MG63 (cell line): ENCODE measurements at places on chromosomes 2 and 18.

- peak; percentile 85 for DNase-seq
These were observed 1.1 kb downstream of the CYBRD1 start for GRCh38 chr2:171523088-171524017.

GRCh38 chr2:64748561-64748960, 94.8 kb upstream of the SERTAD2 start:
- no peak for DNase-seq

GRCh38 chr2:219172231-219173154, 2.7 kb upstream of the SLC23A3 start:
- no peak for DNase-seq

- no peak for DNase-seq
These were observed 46.8 kb upstream of the CTDP1 start for GRCh38 chr18:79632765-79633164.

- no peak for DNase-seq
These were observed 181.4 kb downstream of the MYO5B start for GRCh38 chr18:50013363-50014138.

DNA sequence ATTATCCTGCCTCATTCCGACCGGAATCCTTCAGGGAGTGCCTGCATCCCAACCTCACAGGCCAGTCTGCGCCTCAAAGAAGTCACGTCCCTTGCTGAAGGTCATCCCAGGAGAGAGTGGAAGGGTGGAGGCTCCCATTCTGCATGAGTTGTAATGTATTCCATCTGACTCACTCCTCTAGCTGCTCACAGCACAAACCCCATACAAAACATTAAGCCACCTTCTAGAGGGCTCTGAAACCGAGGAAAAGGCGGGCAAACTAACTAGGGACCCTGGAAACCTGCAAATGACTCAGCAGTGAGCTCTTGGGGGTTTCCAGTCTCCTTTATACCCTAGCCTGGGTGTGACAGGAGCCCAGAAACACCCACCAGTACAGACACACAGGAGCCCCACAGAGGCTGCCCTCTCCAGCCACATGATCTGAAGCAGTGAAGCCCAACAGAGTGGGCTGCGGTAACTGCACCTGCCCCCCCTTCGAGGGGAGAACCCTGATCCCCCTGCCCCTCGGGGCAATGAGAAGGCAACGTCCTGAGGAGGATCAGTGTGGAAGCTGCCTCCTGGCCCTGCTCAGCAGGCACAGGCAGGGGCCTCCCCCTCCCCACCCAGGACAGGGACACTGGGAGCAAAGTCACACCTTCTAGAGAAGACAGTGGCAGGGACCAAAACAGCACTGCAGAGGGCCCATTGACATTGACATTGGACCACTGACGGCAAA, 69.3 kb upstream of the SNTG2 start:
- no peak for DNase-seq

GRCh38 chr2:65746931-65747675, 314.7 kb upstream of the SPRED2 start:
- peak; percentile 79 for DNase-seq

GRCh38 chr2:121132054-121132761, 152.8 kb downstream of the TFCP2L1 start:
- DNase-seq = no peak

GRCh38 chr2:136301006-136301405, 183.1 kb upstream of the CXCR4 start:
- no peak for DNase-seq

DNA sequence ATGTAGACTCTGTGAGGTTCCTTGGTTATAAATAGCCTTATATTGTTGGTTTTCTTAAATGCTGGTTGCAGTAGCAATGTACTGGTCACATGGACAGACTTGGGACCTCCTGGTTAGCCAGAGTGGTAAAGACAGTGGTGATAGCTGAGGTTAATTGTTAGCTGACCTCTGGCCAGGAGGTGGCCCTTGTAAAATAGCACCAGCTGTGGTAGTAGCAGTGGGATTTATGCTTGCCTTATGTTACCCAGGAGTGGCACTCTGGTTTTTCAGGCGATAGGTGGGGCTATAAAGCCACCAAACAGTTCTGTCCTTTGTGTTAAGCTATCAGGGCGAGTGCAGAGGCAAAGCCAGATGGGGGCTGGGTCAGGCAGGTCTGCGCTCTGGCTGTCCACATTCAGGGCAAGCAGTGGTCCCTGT, 94.8 kb upstream of the SRD5A2 start:
- no peak for DNase-seq

GRCh38 chr2:119520696-119521432, 3.4 kb downstream of the SCTR start:
- no peak for DNase-seq

DNA sequence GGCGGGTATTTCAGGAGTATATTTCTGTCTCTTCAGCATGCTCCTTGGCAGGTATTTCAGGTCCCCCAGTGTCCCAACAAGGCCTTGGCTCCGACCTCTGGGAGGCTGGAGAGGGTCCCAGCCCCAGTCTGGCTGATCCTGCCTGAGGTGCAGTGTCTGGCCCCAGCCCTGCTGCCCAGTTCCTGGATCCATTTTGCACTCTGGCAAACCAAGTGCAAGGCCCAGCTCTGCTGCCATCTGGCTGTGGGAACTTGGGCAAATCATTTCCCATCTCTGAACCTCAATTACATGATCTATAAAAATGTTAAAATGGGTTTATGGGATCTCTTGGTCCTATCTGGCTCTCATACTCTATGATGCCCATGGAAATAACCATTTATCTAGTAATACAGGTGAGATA, 63.6 kb downstream of the ZBTB7C start:
- peak; percentile 12 for DNase-seq

DNA sequence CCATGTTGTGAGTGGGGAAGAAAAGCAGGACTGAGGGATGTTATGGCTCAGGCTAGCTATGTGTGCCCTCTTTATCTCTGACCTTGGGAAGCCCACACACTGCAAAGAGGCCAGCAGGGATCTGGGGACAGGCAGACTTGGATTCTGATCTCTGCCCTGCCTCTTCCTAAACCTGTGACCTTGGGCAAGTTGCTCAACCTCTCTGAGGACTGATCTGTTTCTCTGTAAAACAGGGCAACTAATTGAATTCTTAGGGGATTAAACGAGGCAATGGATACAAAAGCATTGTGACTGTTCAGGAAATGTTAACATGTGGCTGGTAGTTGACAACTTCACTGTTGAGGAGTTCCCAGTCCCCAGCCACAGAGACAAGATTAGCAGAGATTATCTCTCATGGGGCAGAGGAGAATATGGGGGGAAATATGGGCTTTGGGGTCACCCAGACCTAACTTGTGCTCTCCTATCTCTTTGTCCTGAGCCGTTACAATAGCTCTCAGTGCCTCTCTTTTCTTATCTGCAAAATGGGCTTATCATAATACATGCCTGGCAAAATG, 184.7 kb upstream of the GLI2 start:
- DNase-seq = no peak

DNA sequence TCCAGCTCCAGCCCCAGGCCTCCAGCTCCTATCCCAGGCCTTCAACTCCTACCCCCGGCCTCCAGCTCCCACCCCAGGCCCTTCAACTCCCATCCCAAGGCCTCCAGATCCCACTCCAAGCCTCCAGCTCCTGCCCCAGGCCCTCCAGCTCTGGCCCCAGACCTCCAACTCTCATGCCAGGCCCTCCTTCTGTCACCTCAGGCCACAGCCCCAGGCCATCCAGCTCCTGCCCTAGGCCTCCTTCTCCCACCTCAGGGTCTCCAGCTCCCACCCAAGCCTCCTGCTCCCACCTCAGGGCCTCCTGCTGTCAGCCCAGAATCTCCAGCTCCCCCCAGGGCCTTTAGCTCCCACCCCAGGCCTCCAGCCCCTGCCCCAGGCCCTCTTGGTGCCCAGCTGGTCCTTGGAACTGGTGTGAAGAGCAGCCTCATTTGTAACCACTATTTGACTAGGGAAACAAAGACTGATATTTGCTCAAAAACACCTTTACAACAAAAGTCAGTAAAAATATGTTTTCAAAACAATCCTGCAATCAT, 67.8 kb upstream of the SALL3 start:
- no peak for DNase-seq

DNA sequence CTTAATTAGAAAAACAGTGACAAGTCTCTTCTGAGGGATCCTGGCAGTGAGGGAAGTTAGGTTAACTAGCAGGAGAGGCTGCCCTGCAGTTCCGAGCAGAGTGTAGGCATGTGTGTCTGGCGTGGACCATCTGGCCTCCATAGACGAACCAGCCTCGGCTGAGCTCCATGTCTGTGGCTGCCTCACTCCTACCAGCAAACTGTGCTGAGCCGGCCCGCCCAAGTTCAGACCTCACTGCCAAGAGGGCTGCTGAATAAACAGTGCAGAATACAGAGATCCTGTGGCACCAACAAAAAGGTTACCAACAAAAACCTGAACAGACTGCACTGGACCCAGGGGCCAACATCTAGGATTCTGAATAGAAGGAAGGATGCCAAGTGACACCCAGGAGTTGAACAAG, 27.3 kb downstream of the INO80C start:
- no peak for DNase-seq

DNA sequence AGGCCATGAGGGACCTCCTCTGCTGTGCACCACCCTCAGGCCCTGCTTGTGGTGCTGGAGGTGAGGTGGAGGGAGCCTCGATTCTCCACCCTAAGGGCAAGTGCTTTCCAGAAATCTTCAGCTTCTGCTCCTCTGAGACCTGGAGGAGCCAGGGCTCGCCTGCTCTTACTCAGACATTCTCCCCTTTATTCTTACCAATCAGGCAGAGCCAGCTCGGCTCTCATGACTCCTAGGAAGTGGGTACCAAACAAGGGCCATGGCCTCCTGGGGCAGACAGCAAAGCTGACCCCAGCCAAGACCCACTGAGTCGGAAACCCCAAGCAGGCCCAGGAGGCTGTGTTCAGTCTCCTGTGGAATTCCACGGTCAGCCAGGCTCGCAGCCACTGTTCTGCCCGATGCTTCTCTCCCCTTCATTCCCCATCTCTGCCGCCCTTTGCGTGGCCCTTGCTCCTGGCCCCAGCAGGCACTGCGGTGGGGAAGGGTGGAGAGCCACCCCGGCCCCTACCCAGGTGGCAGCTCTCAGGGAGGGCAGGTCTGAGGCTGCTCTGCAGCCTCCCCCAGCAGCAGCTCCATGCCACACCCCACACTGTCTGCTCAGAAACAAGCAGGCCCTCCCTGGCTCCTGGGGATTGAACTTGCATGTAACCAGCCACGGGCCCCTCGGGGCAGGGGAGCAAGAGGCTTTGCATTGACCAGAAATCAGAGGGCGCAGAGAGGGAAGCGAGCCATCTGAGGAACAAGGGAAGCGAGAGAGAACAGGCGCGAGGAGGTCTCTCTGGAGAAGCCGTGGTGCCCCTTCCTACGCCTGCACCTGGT, 24.0 kb downstream of the HS1BP3 start:
- DNase-seq = no peak

GRCh38 chr2:119126650-119127049, 31.9 kb downstream of the C1QL2 start:
- DNase-seq = peak; percentile 33

DNA sequence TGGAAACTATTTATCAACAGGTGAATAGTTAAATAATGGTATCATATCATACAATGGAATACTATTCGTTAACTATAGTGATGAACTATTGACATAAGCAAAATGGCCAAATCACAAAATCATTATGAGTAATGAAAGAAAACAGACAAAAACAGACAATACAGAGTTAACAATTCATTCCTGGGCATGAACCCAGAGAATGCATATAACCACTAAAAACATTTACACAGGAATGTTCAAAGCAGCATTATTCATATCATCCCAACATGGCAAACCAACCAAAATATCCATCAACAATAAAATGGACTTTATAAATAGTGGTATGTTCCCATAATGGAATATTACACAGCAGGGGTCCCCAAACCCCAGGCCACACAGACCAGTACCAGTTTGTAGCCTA, 131.2 kb upstream of the CYP1B1 start:
- DNase-seq = no peak

DNA sequence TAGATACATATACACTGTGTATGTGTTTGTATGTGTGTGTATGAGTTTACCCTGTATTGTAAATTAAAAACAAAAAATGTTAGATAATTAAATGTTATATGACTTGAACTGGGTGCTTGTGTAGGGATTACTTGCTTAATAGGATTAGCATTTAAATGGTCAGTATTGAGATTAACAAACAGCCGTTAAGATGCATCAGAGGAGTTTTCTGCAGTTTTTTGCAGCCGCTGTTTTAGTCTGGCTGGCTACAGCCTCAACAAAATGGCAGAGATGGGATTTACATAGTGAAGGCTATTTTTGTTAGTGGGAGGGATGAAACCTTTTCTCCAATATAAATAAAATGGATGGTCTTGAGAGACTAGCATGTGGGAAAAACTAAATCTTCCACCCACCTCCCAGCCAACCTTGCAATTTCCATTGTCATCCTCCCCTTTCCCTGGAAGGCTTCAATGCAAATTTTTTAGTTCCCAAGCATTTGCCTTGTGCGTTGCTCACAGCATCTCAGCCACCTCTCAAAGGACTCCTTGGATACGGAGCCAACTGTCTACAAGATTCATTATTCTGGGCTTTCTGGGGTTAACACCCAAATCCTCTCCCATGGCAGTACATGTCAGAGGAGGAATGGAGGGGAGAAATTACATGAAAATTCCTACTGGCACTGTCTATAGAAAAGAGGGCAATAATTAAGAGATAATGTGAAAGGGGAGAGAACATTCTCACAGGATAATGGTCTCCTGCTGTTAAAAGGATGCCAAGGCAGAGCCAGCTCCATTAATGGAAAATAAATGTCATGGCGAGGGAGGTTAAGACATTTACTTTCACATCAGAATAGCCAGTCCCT, 351.9 kb downstream of the CDH2 start:
- DNase-seq = no peak

DNA sequence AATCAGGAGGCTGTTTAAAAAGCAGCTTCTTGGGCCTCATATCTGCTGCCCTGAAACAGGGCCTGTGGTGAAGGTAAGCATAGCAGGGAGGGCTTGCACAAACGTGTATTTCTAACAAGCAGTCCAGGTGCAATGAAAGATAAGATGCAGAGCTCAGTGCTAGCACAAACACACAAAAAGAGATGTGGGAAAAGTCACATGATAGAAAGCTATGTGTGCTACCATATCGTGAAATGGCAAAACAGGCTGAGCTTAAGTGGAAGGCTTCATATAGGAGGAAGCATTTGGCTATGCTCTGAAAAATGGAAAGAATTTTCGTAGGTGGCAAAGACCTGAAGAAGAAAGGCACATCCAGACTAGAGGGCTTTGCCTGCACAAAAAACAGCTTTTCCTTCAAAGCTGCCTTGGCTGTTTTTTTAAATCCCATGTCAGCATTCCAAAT, 10.2 kb downstream of the RSAD2 start:
- DNase-seq = no peak

DNA sequence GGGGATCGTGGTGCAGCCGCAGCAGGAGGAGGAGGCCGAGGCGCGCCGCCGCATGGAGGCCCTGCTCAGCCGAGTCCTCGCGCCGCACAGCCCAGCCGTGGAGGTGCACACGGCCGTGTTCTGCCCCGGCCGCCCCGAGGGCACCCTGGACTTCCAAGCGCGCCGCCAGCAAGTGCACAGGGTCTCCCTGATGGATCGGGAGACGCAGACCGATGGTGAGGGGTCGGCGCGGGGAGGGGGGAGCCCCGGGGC, 5.1 kb upstream of the SPATA3 start:
- DNase-seq = no peak

DNA sequence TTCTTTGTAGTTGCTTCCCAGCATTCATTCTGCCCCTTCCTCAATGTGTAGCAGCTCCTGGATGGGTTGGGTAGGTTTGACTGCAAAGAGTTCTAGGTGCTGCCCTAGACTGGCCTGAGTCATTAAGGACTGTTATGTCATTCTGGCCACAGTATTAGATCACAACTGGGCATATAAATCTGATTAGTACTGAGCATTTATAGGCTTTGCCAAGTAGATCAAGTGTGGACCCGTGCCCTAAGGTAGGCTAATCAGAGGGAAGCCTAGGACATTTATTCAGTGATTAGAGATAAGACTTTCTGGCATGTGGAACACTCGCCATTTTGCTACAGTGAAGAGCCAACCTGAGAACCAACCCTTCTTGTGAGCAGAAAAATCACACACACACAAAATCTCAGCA, 2.7 kb downstream of the KATNAL2 start:
- no peak for DNase-seq
